NB4 (cell line): ENCODE measurements at places on chromosomes 12 and 14.

DNA sequence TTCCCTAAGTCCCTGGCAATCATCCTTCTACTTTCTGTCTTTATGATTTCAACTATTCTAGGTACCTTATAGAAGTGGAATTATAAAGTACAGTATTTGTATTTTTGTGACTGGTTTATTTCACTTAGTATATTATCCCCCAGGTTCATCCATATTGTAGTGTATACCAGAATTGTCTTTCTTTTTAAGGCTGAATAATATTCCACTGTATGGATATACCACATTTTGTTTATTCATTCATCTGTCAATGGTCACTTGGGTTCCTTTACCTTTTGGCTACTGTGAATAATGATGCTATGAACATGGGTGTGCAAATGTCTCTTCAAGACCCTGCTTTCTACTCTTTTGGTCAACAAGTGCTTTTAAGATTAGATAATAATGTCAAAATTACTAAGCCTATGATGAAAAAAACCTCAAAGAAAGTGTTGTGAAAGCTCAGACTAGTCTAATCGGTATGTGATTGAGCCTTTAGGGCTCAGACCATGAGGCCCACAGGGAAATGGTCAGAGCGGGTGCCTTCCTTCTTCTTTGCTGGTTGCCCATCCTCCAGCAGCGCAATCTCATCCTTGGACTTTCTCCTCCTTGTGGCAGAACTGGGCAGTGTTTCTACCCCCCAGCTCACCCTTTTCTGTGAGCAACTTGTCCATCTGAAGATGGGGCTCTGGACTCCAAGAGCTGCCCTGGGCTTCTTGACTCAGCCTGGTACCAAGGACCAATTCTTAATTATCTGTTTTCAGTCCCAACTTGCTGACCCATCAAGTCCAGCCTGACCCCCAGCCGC, 105.4 kb downstream of the TTC8 start:
- DNase-seq = peak; percentile 8

GRCh38 chr14:93014058-93015023, 91.4 kb downstream of the CHGA start:
- no peak for DNase-seq

DNA sequence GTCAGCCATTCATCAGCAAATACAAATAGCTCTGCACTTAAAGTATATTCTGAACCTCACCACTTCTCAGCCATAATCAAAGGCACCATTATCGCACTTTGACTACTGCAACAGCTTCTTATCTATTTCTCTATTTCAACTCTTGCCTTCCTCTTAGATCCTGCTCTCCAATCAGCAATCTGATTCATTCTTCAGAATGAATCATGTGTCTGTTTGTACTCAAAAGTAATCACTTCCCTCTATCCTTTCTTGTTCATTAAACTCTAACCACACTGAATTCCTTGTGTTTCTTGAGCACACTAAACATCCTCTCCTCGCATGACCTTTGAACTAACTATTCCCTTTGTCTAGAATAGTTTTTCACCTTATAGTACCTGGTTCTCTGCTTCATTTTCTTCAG, 12.8 kb upstream of the OR4E1 start:
- DNase-seq = no peak

DNA sequence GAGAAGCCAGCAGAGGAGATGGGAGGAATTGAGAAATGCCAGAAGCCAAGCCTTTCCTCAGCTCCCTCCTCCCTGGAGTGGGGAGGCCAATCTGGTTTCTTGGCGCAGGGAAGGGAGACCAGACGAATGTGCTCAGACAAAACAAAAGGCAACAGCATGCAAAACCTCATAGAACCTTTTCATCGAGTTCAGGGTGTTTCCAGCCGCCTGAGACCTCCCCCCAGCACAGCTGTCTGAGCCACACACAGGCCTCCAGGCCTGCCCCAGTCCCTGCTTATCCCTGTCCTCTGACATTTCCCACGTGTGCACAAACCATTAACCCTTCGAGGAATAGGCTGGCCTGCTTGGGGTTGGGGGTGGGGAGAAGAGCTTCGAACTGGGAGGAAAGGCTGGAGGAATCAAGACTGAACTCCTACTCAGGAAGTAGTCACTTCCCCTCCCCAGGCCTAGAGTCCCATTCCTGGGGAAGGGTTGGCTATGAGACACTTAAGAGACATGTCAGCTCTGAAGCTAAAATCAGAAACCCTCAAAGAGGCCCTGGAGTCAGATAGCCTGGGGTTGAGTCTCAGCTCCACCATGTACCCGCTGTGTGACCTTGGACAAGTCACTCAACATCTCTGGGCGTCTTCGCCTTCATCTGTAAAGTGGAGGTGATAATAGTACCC, 10.7 kb downstream of the TBX3 start:
- no peak for DNase-seq

DNA sequence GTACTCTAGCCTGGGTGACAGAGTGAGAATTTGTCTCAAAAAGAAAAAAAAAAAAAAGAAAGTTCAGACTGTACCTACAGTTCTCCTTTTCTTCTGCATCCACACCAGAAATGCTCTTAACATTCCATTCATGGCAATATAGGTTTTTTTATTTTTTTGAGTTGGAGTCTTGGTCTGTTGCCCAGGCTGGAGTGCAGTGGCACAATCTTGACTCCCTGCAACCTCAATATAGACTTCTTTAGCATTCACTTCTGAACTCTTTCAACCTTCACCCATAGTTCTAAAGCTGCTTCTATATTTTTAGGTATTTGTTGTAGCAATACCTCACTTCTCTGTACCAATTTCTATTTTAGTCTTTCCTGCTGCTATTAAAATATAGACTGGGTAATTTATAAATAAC, 1095.7 kb downstream of the FLRT2 start:
- DNase-seq = no peak

DNA sequence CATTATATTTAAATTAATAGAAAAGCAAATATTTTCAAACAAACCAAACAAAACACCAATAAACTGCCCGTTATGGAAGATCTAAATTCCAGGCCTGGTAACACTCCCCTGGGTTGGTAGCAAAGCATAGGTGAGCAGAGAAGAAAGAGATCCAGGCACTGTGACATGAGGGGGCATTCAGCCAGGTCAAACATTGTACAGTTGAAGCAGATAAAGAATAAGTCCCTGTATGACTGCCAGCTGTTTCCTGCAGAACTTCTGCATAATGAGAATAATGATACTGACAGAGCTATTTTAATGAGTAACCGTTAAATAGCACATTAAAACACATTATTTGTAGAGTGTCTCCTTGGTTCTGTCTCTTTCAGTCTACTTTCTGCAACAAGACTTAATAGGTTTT, 35.4 kb downstream of the SLC38A1 start:
- no peak for DNase-seq

- no peak for DNase-seq
Observed at GRCh38 chr12:27807063-27807703, 27.1 kb upstream of the MANSC4 start.

DNA sequence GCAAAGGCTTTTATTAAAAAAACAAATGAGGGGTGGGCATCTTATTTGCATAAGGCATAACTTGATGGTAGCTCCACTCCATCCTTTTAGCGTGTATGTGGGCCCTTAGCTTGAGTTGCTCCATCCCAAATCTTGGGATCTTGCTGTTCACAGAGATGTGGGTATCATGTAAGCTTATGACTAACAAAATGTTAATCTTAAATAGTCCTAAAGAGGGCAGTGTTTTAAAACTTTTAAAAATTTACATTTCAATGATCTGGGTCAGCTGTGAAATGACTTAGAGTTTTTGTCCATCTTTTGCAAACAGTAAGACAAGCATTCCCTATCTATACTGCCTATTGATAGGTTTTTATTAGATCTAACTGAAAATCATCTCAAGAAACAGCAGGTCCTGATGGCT, 86.0 kb downstream of the SLCO1A2 start:
- DNase-seq = peak; percentile 44

DNA sequence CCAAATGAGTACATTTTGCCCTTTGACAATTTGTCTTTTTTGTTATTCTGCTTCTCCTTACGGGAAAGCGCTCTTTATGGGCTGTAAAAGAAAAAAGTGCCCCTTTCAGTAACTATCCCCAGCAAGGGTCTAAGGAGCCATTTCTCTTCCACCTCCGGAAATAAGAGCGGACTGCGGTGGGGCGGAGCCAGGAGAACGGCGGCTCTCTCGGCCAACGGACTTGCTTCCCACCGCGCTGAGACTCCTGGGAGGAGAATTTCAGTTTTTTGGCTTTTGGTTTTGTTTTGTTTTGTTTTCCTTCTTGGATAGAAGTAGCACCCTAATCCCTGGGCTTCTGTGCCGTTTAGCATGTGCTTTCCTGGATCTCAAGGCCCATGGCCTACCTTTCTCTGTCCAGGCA, 43.5 kb downstream of the ZNF641 start:
- no peak for DNase-seq

DNA sequence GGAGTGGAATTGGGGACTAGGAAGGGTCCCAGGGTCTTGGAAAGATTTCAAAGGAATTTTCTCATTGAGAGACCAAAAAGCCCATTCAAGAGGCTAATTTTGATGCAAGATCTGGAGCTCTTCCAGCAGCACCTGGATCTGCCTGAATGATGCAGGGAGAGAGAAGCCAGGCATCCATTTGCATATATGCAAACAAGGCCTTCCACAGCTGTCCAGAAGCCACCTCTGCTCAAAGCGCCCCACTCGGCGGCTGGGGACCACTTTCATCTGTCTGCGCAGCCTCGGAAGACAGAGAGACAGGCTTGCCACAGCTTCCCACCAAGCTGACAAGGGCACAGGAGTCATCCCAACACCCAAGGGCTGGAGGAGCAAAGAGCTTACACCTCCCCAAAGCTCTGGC, 295.6 kb downstream of the DPF3 start:
- DNase-seq = no peak

DNA sequence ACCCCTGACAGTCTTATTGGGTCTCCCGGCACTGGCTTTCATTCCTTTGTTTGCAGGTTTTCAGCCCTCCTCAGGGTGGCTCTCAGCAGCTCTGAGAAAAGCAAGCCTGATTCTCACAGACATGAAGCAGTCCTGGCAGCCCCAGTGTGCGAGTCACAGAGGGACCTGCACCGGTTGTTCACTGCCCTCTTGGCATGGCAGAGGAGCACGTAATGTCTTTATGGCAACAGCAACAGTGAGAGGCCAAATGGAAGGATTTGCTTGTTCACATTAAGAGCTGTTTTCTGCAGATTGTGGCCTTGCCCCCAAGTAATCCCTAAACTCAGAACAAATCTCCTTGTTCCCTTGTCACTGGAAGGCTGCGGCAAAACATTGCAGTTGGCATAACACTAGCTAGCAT, 3.4 kb downstream of the KCNA5 start:
- DNase-seq = no peak

DNA sequence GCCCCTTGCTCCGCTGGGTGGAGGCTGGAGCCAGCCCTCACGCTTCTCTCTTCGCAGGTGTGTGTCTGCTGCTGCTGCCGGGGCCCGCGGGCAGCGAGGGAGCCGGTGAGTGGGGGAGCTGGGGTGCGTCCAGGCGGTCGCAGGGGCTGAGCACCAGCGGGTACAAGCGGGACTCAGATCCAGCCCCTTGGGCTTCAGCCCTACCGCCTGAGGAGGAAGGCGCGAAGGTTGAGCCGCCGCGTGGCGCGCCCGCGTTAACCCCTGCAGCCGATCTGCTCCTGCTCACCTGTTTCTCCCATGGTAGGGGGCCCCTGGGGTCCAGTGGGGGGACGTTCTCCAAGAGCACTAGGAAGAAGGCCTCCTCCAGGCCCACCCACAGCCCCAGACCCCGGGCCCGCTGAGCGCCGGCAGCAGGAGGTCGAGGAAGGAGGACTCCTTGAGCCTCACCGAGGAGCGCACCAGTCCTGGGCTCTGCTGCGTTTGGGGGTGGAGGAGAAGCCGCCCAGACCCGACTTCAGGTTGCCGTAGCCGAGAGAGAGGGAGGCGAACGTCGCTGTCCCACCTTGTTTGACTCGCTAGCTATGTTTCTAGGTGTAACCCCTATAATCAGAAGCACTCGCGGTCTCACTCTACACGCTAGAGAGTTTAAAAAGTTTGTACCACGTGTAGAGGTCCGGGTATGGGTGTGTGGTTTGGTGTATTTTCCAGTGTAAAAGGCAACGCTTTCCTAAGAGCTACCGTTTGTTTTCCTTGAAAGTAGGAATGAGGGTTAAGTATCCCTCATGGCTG, 834 bp downstream of the COCH start:
- DNase-seq = peak; percentile 66

DNA sequence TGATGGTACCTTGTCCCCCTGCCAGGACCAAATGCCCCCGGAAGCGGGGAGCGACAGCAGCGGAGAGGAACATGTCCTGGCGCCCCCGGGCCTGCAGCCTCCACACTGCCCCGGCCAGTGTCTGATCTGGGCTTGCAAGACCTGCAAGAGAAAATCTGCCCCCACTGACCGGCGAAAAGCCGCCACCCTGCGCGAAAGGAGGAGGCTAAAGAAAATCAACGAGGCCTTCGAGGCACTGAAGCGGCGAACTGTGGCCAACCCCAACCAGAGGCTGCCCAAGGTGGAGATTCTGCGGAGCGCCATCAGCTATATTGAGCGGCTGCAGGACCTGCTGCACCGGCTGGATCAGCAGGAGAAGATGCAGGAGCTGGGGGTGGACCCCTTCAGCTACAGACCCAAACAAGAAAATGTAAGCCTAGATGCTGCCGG, 410 bp downstream of the MYF6 start:
- no peak for DNase-seq

DNA sequence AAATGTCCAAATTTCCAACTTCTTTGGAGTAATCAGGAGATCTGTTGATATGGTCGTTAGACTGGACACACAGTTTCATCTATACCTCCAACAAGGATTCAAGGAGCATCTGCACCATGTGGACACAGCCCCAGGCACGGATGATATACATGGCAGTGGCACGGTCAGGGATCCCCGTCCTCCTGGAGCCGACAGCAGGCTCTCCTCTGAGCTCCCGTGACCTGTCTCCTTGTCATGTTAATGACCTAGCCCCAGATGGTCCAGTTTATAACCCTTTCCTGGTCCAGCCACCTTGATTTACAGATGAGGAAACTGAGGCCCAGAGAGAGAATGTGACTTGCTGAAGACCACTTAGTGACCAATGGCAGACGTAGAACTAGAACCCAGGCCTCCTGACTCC, 16.5 kb upstream of the SERPINA4 start:
- no peak for DNase-seq

DNA sequence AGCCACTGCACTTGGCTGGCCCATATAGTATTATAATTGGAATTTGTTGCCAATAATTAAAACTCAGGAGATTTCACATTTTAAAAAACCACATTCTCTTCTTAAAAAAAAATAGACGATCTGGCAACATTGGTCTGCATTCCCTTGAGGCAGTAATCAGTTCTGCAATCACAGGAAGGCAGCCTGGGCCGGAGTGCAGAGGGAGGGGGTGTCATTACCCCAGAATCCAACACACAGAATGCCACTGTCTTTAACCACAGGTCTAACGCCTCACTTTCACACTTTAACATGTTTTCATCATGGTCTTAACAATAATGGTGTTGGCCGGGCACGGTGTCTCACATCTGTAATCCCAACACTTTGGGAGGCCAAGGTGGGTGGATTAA, 100.1 kb downstream of the SCARB1 start:
- DNase-seq = peak; percentile 71

DNA sequence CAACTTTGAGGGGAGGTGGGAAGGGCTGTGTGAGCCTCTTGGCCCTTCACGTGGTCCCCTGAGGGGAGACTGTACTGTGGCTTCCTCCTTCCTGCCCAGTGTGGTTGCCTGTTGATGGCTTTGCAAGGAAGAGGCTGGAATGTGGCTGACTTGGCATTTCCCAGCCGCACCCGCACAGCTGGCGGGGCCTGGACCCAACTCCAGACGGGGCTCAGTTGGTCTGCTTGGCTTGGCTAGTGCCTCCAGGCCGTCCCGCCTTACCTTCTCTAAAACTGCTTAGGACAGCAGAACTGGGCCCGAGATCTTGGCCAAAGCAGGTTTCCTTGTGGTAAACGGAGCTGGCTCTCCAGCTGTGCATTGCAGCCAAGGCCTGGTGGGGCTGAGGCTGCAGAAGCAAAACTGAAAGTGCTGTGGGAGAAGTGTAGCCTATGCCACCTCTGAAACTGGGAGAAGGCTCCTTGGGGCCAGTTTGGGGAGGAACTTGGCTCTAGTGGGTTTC, 139.5 kb downstream of the SMOC1 start:
- DNase-seq = peak; percentile 82
